ENCODE measurements at places on chromosomes 4 and X. TPM values are rescaled to one million over a fixed set of nuclear protein-coding genes. Genes with fewer than 3 reads are reported as not detected.

DNA sequence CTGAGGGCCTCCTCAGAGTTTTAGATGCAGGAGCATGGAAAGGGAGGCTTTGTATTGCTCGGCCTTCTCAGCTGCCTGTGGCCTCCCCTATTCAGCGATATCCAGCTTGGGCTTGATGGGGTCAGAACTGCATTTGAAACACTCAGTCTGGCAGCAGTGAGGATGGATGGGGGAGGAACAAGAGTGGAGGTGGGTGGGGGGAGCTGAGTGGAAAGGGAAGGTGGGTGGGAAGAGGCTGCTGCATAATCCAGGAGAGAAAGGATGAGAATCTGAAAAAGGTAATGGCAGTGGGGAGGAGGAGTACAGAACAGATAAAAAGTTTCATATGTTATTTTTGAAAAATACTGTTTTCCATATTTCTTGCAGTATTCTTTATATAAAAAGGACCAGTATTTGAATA lies 202.7 kb downstream of the SLC4A4 start:
- DNase-seq: no peak

The PPEF2 gene
- total RNA-seq: 0.24 TPM

The MTNR1A gene
- total RNA-seq: not detected

The RAI2 gene
- total RNA-seq: not detected

DNA sequence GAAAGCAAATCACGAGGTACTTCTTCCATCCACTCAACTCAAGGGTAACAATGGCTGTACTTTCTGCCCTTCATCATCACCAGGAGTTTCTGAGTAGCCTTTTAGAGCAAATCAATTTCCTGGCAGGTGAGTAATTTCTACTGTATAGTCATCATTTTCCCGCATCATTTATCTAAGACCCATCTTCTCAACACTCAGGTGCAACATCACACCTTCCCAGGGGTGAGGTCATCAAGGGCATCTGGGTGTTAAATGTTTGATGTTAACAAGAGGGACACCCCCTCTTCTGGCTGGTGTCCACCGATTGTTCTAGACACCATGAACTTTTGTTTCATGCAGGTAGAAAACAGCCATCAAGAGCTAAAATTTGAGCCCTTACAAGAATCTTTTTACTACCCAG lies 313.4 kb upstream of the MAGEB2 start:
- DNase-seq: no peak

The STARD8 gene
- total RNA-seq: 0.54 TPM

DNA sequence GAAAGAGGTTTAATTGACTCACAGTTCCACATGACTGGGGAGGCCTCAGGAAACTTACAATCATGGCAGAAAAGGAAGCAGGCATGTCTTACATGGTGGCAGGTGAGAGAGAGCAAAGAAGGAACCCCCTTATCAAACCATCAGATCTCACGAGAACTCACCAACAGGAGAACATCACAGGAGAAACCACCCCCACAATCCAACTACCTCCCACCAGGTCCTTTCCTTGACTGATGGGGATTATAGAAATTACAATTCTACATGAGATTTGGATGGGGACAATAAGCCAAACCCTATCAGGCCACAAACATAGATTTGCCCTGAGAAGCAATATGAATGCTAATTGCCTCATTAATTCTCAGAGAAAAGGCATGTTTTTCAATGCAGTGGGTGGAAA lies 138.2 kb upstream of the RAPGEF2 start:
- DNase-seq: no peak

All from B cell (primary cell).